Daoy (cell line): ENCODE measurements at places on chromosomes 7 and 10. TPM values are rescaled to one million over a fixed set of nuclear protein-coding genes. Genes with fewer than 3 reads are reported as not detected.
A peak's percentile ranks its signal among the peaks of the same experiment; 100 is the strongest.

DNA sequence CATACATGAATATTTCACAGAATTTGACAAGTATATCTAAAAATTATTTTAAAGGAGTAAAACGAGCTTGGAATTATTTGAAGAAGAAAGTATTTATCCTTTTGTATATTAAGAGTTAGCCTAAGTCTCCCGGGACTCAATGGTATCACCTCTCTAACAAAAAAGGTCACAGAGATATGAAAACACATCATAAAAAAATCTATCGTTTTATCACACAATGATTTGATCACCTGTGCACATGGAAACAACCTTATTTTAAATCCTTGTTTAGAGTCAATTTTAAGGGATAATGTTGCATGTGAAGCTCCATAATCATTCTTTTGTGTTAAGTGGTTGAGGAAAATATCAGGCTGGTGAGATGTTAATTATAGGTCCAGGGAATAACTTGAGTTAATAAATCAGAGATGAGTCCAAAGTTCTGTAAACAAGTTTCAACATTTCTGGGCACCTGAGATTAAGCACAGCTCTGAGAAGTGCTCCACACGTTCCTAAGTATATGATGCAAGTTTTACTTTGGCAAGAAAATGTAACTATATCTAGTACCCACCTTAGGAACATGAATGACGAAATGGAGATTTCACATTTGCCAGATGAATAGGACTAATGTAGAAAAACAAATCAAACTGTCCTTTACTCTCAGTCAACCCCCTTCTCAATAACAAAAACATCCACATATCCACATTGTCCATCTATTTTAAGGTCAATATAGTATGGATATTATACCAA, 148.5 kb upstream of the AKR1E2 start:
- DNase-seq: no peak

The NPC1L1 gene
- not detected in 2 replicates for total RNA-seq

- no peak for DNase-seq
Measured at GRCh38 chr10:2760736-2761135, 306.6 kb upstream of the PFKP start.

The CPA4 gene
- total RNA-seq: 85.6 and 98.8 TPM in 2 replicates

DNA sequence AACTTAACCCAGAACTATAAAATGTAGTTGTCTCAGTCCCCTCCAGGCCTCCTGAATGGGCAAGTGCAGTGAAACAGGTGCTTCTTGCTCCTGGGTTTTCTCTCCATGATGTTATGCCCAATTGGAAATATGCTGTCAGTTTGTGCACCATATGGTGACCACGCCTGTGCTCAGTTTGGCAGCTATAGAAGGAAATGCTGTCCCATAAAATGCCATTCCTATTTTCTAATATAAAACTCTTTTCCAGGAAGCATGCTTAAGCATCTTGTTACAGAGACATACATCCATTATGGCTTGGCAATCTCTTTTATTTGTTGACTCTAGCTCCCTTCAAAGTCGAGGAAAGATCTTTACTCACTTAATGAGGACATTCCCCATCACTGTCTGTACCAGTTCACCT, 45.2 kb downstream of the FGFBP3 start:
- no peak for DNase-seq

The MUC3A gene
- not detected in 2 replicates for total RNA-seq

DNA sequence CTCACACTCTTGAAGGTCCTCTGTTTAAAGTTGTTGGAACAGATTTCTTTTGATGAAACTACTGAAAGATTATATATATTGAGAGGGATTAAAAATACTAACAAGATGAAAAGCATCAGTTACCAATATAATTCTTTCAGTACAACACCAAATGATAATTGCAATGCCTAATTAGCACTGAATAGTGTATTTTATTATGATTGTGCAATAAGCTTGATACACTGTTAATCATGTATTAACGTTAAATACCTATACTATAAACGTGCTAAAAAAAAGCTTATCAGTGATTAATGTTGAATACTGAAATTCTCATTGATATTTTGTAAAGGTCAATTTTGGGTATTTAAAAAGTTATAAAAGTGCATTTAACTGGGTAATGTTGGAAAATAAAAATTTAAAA, 61.5 kb downstream of the HIBADH start:
- no peak for DNase-seq

DNA sequence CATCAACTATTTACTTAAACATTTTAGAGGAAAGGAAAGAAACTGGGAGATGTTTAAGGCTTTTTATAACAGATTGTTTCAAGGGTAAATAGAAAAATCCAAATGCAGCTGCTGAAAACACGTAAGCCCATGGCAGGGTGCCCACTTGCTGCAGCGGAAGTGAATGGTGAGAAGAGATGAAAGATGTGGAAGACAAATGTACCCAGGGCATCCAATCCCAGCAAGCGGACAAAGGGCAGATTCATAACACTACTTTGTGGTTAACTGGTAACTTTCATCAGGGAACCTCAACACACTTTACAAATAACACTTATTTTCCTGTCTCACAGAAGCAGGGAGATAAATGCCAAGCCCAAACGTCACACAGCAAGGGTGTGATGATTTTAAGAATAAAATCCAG, 358.4 kb downstream of the KCNMA1 start:
- DNase-seq: no peak

The PPP1R3C gene
- 0.54 and 0.74 TPM in 2 replicates for total RNA-seq

DNA sequence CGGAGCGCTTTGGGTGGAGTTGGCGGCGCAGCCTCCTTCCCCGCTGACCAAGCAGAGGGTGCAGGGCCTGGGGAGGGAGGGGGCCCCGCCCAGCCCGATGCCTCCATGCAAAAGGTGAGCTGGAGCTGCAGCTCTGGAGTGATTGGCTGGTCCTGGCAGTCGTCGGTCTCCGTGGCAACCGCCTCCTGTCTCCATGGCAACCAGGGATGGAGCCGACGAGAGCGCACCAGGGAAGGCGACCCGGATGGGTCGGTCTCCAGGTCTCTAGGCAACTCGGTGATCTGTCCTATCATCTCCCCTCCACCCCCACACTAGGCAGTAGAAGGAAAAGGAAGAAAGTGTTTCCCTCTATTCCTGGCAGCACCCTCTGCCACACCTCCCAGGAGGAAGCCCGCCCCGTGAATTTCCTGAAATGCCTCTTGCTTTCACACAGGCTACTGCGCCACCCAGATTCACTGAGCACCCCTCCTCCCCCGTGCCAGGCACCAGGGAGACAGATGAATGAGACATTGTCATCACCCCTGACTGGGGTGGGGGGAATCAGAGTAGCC, 647 bp upstream of the NACAD start:
- peak; percentile 83 for DNase-seq

DNA sequence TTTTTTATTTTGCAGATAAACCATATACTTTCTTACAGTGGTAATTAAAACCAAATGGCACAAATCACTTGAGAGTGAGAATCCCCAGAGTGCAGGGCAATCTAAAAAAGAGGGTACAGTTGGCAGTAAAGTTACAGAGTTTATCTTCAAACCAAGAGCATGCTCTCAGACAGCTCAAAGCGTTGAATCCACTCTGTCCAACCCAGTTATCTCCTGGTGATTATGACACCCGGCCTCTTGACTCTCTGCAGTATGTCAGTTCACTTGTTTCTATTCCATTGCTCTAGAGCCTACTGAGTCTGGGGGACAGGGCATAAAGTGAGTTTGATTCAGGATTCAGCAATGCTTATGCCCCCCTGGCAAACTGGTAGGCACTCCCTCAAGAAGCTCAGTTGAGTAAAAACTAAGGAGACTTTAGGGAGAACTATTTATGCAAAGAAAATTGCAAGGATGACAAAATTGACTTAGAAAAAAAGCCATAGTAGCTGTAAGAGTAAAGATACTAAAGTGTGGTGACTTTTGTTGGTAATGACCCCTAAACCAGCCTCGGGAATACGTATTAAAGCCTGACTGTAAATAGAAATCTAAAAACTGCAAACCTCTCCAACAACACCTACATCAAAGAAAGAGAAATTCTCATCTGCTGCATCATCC, 55.5 kb downstream of the COL1A2 start:
- DNase-seq: no peak

The LBX1 gene
- 0.06 TPM in 1 of 2 replicates, not detected in the other for total RNA-seq

DNA sequence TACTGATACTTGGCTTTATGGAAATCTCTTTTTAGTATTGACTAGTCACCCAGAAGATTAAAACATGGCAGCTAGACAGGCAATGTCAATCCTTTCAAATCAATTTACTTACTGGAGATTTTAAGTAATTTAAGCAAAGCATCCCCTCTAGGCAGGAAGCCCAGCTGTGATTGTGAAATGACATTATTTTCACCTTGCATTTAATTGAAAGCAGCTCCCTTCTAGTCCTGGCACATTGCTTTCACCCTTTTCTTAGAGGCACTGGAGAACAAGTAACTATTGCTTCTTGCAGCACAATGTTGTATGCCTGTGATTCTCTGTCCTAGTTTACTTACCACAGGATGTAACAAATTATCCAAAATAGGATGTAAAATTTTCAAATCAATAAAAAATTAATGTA, 13.3 kb downstream of the ST7 start:
- DNase-seq: no peak

The SEMA4G gene
- total RNA-seq: 0.57 and 0.69 TPM in 2 replicates

The ARHGEF5 gene
- total RNA-seq: 1.5 and 2.0 TPM in 2 replicates

DNA sequence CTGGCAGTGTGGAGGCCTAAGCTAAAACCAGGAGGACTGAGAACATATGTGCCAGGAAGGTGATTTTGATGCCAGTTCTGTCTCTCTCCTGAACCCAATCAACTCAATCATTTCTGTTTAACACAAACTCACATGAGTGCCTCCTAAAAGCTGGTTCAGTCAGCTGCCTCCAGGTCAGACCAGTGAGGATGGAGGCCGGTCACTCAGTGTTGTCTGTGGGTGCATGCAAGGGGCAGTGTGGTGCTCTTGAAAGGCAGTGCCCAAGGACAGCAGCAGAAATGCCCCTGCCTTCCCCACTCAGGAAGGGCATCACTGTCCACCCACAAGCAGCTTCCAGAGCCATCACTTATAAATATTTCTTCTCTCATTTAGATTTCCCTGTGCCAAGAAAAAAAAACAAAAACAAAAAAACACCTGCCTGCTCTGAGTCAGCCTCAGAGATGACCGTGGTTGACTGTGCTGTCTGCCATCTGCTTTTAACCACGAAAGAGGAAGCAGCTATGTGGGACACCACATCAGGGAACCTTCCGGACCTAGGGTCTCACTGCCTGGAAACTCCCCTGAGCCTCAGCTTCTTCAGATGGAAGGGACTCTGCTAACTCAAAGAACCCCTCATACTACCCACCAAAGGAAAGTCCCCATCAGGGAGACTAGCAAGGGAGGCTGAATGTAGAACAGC, 39.1 kb downstream of the VOPP1 start:
- peak; percentile 86 for DNase-seq
